Immature natural killer cell (primary cell): ENCODE measurements at places on chromosomes 13 and 19.
A peak's percentile ranks its signal among the peaks of the same experiment; 100 is the strongest.

DNA sequence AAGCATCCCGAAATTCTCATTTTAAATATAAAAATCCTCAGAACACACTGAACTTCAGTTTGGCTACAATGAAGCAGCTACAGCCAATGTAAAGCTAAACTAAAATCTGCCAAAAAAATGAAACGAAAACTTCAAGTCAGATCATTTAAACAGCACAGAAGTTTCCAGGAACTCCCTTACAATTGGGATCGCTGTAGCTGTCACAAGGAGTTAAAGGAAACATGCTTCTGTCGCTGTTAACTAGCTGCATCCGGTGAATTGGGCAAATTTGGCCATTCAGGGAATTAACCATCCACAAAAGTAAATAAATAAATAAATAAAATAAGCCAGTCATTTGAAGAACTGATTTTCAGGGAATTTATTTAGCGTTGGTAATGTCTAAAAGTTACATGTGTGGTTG is 77.0 kb upstream of the PEG3 start:
- no peak for DNase-seq

DNA sequence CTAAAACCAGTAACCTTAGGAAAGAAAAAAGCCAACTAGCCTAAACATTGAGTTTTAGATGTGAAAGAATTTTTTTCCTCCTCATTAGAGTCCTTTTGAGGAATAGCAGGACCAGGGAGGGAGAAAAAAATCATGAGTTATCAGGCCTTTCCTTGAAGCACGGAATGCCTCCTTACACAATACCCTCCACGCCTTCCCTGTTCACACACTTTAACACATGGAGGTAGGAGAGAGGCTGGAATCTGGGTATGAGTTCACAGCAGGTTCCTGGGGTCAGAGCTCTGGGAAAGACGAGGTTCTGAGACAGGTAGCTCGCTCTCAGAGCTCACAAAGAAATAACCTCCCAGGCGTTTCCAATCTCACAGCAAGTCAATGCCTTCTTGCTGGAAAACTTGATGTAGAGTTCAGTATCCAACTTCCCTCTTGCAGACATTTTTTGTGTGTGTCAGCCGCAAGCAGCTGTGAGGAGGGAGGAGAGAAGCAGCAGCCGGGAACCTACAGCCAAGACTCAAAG is 716 bp downstream of the ZNF573 start:
- no peak for DNase-seq

GRCh38 chr19:1173845-1174809 is at the start of gene SBNO2:
SBNO2 (minus strand) TSS chr19:1174268; CDS start chr19:1154276, 19,992 bp downstream.
- peak; percentile 92 for DNase-seq

DNA sequence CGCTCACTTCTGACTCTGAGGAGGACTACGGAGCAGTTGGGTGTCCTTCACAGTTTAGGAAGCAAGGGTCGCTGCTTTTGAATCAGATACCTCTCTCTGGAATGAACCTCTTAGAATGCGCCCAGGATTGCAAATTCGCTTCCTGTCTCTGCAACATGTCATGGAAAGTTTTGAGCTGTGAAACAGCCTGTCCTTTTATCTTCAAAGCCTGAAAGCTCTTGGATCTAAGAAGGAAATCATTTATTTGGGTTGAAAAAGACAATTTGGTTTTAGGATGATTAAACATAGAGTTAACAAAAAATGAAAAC is 134.1 kb downstream of the KATNAL1 start:
- no peak for DNase-seq

- no peak for DNase-seq
Observed at GRCh38 chr13:96821971-96822370, 172.3 kb downstream of the OXGR1 start.

GRCh38 chr19:5042556-5042955 is 73.6 kb downstream of the KDM4B start:
- no peak for DNase-seq

DNA sequence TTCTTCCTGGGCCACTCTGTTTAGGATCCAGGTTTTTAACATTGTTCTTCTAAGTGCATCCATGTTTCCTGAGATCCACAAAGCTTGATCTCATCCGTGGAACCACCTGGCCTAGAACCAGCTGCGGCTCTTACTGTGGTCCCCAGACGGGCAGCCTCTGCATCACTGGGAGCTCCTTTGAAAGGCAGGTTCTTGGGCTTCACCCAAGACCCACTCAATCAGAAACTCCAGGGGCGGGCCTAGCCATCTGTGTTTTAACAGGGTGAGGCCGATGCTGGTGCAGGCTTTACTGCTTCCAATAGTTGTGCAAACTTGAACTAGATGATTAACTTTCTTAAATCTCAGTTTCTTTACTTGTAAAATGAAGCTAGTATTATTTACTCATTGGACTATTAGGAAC is 605.7 kb downstream of the FGF9 start:
- no peak for DNase-seq

- DNase-seq, result no peak
Observed at GRCh38 chr19:3880471-3881271, at the start of gene ATCAY. ATCAY (plus strand) TSS chr19:3880685; CDS start chr19:3885768, 5,083 bp downstream.

GRCh38 chr19:49441960-49442350 is 628 bp upstream of the SLC17A7 start:
- no peak for DNase-seq

- DNase-seq, result no peak
Observed at GRCh38 chr13:39855236-39855635, 199.8 kb downstream of the COG6 start.

DNA sequence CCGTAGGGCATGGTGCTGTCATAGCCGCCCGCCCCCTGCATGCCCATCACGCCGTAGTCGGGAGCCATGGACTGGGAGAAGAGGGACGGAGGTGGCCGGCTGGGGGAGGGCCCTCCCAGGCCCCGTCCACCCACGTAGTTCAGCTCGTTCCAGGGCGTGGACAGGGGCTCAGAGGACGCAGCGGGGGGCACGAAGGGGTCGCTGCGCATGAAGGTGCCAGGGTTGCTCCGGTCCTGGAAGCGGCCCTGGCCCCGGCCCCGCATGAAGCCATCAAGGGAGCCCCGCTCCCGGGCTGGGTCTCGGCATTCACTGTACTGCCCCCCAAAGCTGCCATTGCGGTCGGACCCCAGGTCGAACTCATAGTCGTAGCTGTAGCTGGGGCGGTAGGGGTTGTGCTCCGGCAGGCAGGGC is 6.7 kb downstream of the AKAP8 start:
- no peak for DNase-seq

GRCh38 chr13:111853721-111854120 is 213.2 kb upstream of the SOX1 start:
- DNase-seq, result no peak

DNA sequence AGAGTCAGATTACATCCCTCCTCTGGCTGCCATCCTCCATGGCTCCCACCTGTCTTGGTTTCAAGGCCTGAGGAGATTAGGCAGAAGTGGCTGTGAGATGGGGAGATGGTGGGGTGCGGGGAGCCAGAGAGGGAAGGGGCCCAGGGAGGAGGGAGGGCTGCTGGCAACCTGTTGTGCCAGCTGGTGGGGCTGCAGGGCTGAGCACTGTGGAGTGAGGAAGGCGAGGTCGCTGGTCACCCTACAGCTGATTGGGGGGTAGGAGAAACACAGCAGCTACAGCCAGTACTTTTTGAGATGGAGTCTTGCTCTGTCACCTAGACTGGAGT is 48.3 kb downstream of the CD320 start:
- no peak for DNase-seq

DNA sequence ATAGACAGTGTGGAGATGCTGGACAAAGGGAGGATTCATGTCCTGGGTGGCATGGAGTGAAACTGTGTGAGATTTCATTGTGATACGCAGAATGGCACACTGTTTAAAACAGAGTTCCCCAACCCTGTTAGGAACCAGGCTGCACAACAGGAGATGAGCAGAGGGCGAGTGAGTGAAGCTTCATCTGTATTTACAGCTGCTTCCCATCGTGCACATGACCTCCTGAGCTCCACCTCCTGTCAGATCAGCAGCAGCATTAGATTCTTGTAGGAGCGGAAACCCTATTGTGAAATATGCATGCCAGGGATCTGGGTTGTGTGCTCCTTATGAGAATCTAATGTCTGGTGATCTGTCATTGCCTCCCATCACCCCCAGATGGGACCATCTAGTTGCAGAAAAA is 72.5 kb downstream of the RAP2A start:
- no peak for DNase-seq
